T-helper 9 cell (primary cell): ENCODE measurements at places on chromosomes 5 and 9.

- no peak for DNase-seq
Measured at GRCh38 chr9:96519095-96519494, 69.1 kb downstream of the HABP4 start.

DNA sequence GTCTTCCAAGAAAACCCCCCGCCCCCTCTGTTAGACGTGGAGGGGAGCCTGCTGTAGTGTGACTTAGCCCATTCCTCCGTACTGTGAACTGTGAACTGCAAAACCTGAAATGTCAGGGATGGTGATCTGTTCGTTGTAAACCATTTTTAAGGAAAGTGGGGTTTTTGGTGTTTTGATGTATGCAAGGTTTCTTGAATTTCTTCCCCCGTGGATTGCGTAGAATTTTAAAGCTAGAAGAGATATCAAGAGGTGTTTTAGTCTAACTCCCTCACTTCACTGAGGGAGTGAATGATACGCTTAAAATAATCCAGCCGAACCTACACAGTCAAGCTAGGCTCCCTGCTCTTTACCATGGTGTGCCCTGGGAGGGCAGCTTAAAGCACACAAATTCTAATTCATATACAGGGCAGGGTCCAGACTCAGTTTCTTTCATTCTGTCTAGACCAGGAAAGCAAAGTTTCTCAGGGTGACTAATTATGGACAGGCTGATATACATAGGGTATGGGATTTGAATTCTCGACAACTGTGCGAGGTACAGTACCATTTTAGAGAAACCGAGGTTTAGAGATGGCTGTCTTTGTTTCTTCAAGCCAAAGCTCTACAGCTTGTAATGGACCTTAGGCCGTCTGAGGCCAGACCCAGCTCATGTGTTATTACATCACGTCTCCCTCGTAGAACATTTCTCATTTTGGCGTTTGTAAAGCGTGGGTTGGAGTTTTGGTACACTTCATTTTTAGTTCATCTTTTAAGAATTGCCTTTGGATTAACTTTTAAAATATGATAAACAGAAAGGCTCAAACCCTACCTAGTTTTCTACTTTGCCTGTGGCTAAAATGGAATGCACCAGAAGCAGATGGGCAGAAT lies 2.7 kb downstream of the PTGER4 start:
- no peak for DNase-seq

DNA sequence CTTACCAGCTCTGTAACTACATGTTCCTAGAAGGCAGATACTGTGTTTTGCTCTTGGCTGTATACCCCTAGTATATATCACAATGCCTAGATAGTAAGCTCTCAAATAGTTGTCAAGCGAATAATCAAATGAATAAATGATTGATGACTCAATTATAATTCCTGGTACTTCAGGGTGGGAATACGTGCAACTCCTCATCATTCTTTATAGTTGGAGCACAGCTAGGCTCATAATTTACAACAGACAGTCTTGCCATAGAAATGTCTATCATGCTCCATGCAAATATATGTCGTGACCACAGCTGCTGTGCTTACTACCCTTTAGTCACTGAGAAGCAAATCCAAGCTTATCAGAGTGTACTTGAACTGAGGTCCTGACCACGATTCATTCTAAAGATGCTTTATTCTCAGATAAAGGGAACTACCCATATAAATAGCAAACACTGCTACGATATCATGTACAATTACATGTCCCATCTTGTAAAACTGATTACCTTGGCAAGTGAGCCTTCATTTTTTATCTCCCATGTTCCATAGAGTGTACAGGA lies 52.1 kb downstream of the STRBP start:
- no peak for DNase-seq

DNA sequence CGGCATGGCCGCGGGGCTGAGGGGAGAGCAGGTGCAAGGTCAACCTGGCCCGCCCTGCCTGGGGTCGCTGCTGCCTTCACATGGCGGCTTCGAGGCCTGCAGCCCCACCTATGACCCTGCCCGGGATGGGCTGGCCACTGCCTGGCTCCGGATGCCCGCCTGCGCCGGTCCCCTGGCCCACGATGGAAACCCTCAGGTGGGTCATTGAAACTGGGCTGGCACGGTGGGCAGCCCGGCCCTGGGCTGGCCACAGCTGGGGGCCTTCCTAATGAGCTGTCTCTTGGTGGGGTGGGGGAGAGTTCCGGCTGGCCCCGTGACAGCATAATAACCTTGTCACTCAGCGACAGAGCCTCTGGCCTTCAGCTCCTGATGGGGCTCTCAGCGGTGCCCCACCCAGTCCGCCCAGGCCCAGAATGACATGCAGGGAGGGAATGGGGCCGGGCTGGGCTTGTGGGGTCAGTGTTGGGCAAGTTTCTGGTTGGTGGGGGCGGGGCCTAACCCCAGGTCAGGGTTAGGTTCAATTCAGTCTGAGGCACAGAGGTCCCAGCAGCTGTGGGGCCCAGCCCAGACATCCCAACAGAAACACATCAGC lies at the start of gene CCDC187:
TSS of gene CCDC187 (minus strand) at position 270 of the 592 bp plus-strand sequence. CDS start at position 6, 264 bp downstream.
- DNase-seq: no peak

DNA sequence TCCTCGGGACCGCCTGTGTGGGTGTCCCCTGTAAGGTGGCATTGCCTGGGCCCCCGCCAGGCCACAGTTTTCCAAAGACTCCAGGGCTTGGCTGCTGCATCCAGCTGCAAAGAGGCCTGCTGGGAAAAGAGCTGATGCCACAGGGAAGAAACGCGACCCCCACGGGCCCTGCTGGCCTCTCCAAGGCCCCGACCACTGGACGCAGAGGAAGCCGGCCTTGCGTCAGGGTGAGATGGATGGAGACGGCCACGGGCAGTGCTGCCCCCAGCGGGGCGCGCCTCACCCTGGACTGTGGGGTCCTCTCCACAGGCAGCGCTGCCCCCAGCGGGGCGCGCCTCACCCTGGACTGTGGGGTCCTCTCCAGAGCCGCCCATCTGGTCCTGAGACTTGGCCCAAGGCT lies 21.3 kb upstream of the SLC6A19 start:
- no peak for DNase-seq
